ENCODE measurements at places on chromosomes 12 and 14.

DNA sequence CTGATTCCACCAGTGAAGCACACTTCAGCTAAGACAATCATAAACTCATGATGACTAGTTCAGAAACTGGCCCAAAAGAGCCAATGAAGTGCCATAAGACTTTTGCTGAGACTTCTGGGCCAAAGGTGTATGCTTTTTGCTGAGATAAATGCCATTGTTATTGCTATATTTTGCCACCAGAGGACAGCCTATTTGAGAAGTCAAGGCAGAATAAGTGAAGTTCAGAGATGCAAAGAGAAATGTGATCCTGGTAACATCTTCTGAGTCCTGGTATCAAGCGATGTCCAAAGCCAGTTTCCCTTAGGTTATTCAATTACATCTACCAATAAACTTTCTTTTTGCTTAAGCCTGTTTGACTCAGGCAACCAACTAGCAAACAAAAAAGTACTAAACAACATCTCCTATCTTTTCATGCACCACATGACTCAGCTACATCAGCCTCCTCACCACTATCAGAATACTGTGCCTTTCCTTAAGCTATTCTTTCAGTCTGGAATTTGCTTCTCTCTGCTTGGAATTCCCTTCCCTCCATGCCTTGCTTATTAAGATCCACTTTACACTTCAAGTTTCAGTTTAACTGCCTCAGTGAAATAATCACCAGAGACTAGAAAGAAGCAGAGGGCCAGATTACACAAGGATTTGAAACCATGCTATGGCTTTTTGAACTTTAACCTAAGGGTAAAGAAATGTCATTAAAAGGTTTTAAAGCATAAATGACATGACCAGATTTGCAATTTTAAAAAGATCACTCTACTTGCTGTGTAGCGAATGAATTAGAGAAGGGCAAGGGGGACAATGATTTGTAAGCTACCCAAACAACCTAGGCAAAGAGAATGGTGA lies 14.0 kb downstream of the CRY1 start:
- no peak overlapping the region for H3K4me3 ChIP-seq
- H3K4me1 ChIP-seq = no peaks in the 10 kb centered on the region
- no peaks in the 10 kb centered on the region for H3K36me3 ChIP-seq
- no peak overlapping the region for H3K27ac ChIP-seq
- peaks cover 16% of the 10 kb centered on the region for H3K27me3 ChIP-seq

- H3K4me3 ChIP-seq = no peak overlapping the region
- no peak overlapping the region for H3K27ac ChIP-seq
- no peaks in the 10 kb centered on the region for H3K36me3 ChIP-seq
- H3K27me3 ChIP-seq = no peaks in the 10 kb centered on the region
Observed at GRCh38 chr12:46133751-46134150, 135.1 kb downstream of the SLC38A1 start.

DNA sequence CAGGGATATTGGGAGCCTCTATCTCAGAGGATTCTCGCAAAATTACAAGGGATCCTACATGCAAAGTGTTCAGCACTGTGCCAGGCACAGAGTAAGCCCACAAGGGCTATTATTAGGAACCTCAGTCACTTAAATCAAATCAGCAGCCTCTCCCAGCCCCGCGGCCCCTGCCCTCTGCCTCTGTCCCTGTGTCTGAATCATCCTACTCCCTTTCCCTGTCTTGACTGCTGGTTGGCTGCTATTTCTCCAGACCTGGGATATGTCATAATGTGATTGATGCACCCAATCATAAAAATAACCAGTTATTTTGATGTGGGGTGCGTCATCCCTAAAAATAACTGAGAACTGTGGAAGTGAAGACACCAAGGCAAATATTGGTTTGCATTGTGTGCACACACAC lies 176.3 kb downstream of the KSR2 start:
- no peak overlapping the region for H3K4me3 ChIP-seq
- DNase-seq = no peak
- H3K36me3 ChIP-seq = no peaks in the 10 kb centered on the region

GRCh38 chr14:91516663-91517388 lies 6.7 kb upstream of the PPP4R3A start:
- H3K4me1 ChIP-seq = no peaks in the 10 kb centered on the region
- H3K36me3 ChIP-seq = no peaks in the 10 kb centered on the region
- no peak for DNase-seq
- peaks cover 13% of the 10 kb centered on the region for H3K27me3 ChIP-seq
- no peak overlapping the region for H3K4me3 ChIP-seq

DNA sequence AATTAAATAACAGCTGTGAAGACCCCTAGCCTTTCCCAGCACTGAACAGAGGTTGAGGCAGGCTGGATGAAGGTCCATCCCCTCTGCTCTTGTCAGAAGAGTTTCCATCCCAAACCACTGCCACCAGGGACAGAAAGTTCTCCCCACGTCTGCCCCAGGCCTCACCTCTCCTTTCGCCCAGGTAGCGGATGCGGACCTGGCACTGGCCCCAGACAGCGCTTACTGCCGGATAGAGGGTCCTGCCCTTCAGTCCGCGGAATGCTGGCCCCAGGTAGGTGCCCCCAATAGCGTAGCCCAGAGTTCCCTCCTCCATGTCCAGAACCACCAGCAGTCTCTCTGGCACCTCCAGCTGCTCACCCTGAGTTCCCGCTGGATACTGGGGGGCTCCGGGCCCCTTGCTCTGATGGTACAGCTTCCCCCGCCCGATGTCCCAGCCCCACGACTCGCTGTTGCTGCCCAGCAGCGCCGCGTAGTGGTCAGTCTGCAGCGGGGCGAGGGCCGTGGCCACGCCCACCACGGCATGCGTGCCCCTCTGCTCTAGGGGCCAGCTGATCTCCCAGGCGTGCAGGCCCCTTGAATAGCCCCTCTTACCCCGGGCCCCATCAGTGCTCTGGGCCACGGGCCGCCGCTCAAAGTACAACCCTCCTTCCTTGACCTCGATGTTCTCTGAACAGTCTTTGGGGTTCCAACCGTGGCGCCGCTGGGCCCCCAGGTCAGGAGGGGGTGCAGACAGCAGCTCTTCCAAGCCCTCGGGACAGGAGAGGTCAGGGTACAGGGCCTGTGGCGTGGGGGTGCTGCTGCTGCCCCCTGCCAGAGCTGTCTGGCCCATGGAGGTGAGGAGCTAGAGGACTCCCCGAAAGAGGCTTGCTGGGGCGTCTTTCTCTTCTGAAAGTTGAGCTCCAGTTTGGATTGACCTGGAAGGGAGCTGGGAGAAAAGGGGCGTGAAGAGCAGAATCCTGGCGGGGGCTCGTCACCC lies 742 bp downstream of the SPSB2 start:
- no peaks in the 10 kb centered on the region for H3K27me3 ChIP-seq
- H3K4me3 ChIP-seq = peak overlapping the region; percentile 90
- DNase-seq = peak; percentile 84
- no peaks in the 10 kb centered on the region for H3K36me3 ChIP-seq
- H3K4me1 ChIP-seq = peaks cover 36% of the 10 kb centered on the region

GRCh38 chr14:34113005-34113511 lies 162.2 kb upstream of the EGLN3 start:
- peaks cover 29% of the 10 kb centered on the region for H3K27me3 ChIP-seq
- no peaks in the 10 kb centered on the region for H3K36me3 ChIP-seq
- H3K27ac ChIP-seq = no peak overlapping the region
- DNase-seq = no peak
- no peaks in the 10 kb centered on the region for H3K4me1 ChIP-seq

GRCh38 chr14:30706704-30707103 lies 84.6 kb downstream of the SCFD1 start:
- peaks cover 13% of the 10 kb centered on the region for H3K36me3 ChIP-seq
- H3K27me3 ChIP-seq = no peaks in the 10 kb centered on the region
- no peak overlapping the region for H3K4me3 ChIP-seq
- H3K27ac ChIP-seq = no peak overlapping the region
- DNase-seq = no peak
- H3K4me1 ChIP-seq = no peaks in the 10 kb centered on the region

DNA sequence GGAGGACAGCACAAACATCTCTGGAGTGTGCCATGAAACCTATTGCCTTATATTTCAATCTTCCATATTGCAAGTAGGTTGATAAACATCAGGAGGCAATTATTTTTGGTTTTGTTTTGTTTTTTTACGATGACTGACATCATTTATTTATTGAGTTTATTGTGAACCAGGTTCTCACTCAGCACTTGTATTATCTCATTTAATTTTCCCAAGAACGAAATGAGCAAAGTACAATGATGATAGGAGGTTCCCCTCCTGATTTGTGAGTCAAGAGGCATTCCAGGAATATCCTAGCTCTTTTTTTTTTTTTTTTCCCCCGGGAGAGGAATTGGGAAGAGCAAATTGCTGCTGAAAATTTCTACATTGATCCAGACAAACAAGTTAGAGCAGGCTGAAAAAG lies 4.7 kb downstream of the SOCS2 start:
- no peak overlapping the region for H3K4me3 ChIP-seq
- H3K27ac ChIP-seq = no peak overlapping the region
- peaks cover 18% of the 10 kb centered on the region for H3K4me1 ChIP-seq

DNA sequence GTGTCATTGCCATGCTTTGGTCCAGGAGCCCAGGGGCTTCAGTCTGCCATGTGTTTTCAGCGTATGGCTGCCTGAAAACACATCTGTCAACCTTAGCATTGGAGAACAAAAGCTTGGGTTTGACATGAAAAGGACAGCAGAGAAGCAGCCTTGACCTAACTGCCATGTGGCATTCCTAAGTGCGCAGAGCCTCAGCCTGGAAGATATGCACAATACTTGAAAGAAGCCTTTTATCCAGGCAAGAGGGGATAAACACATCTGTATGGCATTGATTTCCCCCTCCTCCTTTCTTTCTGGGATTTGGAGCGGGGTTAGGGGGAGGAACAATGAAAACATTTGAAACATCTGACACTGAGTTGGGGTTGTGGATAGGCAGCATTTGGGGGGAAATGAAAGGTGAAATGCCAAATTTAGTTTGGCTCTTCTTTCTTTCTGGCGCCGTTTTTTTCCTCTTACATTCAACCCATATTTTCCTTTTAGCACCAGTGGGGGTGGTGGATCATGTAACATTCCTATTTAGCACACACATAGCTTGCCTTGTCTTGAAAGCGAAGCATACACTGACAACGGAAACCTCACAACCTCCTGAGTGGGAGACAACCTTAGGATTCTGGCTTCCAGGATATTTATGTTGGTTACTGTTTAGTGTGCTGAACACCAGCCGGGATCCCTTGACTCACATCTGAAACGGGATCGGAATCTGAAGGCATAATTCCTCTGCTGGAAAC lies 177.0 kb downstream of the C12orf75 start:
- DNase-seq = no peak
- no peaks in the 10 kb centered on the region for H3K36me3 ChIP-seq
- H3K27ac ChIP-seq = no peak overlapping the region
- H3K4me1 ChIP-seq = no peaks in the 10 kb centered on the region

GRCh38 chr12:45732250-45732649 lies 2.7 kb downstream of the ARID2 start:
- peaks cover 20% of the 10 kb centered on the region for H3K4me1 ChIP-seq
- peak overlapping the region; percentile 68 for H3K4me3 ChIP-seq
- H3K27me3 ChIP-seq = no peaks in the 10 kb centered on the region
- DNase-seq = no peak
- H3K36me3 ChIP-seq = peaks cover 7% of the 10 kb centered on the region

DNA sequence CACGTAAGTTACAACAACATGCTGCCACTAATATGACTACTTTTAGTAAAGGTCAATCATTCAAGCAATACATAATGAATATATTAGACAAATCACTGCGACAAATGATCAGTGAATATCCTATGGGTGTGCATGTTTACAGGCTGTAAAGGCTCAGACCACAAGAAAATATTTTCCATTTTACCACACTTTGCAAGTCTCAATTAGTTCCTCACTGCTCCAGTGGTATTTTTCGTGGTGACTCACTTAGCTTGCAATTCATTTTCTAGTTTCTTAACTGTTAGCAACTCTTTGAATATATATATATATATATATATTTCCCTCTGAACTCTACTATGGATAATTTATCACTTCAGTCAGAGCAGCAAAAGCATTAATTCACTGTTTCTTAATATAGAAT lies 96.9 kb downstream of the EML5 start:
- DNase-seq = no peak
- no peak overlapping the region for H3K27ac ChIP-seq
- no peak overlapping the region for H3K4me3 ChIP-seq
- H3K4me1 ChIP-seq = no peaks in the 10 kb centered on the region
- no peaks in the 10 kb centered on the region for H3K27me3 ChIP-seq

DNA sequence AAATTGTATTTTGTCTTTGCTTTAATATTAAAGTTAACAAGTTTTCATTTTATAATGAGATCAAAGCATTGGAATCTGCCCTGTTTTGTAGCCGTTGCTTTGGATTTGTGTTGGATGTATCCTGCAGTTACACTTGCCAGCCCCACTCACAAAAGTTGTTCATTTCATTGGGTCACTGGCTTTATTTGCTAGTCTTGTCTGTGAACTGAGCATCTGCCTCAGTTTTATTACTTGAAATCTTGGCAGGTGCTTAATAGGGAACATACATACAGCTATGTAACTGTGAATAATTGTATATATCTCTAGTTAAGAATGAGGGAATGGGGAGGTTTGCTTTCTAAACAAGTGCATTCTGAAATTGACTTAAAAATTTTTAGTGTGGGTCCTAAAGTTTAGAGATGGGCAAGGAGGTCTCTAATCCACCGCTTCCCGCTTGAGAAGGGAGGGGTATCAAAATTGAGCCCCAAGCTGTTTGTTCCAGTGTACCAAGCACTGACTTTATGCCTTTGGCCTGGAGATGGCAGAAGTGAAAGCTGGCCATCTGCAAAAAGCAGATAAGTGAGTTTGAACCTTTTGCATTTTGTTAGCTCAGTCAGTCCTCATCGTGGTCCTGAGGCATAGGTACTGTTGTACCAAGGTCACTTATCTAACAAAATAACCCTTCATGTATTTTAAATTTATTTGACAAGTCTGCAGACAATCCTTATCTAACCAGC lies 9.3 kb downstream of the EIF5 start:
- peaks cover 11% of the 10 kb centered on the region for H3K4me1 ChIP-seq
- peak overlapping the region; percentile 67 for H3K27ac ChIP-seq

- peaks cover 46% of the 10 kb centered on the region for H3K4me1 ChIP-seq
- no peak for DNase-seq
- no peak overlapping the region for H3K27ac ChIP-seq
- no peak overlapping the region for H3K4me3 ChIP-seq
- no peaks in the 10 kb centered on the region for H3K36me3 ChIP-seq
- H3K27me3 ChIP-seq = no peaks in the 10 kb centered on the region
Observed at GRCh38 chr12:132507656-132508490, 17.9 kb downstream of the FBRSL1 start.

GRCh38 chr12:7879246-7879645 lies 6.5 kb upstream of the SLC2A14 start:
- peaks cover under 1% of the 10 kb centered on the region for H3K27me3 ChIP-seq
- no peaks in the 10 kb centered on the region for H3K4me1 ChIP-seq
- no peaks in the 10 kb centered on the region for H3K36me3 ChIP-seq
- no peak overlapping the region for H3K27ac ChIP-seq

GRCh38 chr12:47293406-47293805 lies 213.6 kb upstream of the AMIGO2 start:
- DNase-seq = no peak
- H3K27me3 ChIP-seq = no peaks in the 10 kb centered on the region
- H3K36me3 ChIP-seq = no peaks in the 10 kb centered on the region
- peaks cover 2% of the 10 kb centered on the region for H3K4me1 ChIP-seq

DNA sequence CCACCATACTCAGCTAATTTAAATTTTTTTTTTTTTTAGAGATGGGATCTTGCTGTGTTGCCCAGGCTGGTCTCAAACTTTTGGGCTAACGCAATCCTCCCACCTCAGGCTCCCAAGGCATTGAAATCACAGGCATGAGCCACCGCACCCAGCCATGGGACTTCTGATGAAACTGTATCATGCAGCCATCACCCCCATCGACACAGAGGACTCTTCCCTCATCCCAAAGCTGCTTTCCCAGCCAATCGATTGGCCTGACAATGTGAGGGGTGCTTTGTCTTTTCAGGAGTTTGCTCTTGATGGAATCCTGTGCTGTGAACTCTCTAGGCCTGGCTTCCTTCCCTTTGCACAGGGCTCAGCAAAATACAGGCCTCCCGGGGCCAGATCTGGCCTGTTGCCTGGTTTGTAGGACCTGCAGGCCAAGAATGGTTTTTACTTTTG lies 59.6 kb upstream of the NCOR2 start:
- H3K27ac ChIP-seq = no peak overlapping the region
- no peak for DNase-seq
- H3K36me3 ChIP-seq = no peaks in the 10 kb centered on the region
- H3K4me3 ChIP-seq = no peak overlapping the region
- H3K4me1 ChIP-seq = no peaks in the 10 kb centered on the region
